Colonic mucosa (tissue), 4 donors: ENCODE measurements at places on chromosomes 1 and 21. TPM values are rescaled to one million over a fixed set of nuclear protein-coding genes. Genes with fewer than 3 reads are reported as not detected.

- peaks cover 12% of the 10 kb centered on the region for H3K27me3 ChIP-seq
- H3K4me3 ChIP-seq = no peak overlapping the region
- H3K4me1 ChIP-seq = no peaks in the 10 kb centered on the region
- DNase-seq = no peak
- no peak overlapping the region for H3K27ac ChIP-seq
Measured at GRCh38 chr21:31555741-31556191, 103.7 kb upstream of the SOD1 start.

GRCh38 chr21:32802954-32803353 lies 31.4 kb upstream of the PAXBP1 start:
- H3K4me1 ChIP-seq = no peaks in the 10 kb centered on the region
- no peaks in the 10 kb centered on the region for H3K36me3 ChIP-seq
- no peak overlapping the region for H3K4me3 ChIP-seq
- no peak for DNase-seq
- no peaks in the 10 kb centered on the region for H3K27me3 ChIP-seq

- no peaks in the 10 kb centered on the region for H3K27me3 ChIP-seq
- no peak for DNase-seq
- no peaks in the 10 kb centered on the region for H3K36me3 ChIP-seq
- no peak overlapping the region for H3K27ac ChIP-seq
Measured at GRCh38 chr21:28336314-28336713, 656.4 kb downstream of the LTN1 start.

DNA sequence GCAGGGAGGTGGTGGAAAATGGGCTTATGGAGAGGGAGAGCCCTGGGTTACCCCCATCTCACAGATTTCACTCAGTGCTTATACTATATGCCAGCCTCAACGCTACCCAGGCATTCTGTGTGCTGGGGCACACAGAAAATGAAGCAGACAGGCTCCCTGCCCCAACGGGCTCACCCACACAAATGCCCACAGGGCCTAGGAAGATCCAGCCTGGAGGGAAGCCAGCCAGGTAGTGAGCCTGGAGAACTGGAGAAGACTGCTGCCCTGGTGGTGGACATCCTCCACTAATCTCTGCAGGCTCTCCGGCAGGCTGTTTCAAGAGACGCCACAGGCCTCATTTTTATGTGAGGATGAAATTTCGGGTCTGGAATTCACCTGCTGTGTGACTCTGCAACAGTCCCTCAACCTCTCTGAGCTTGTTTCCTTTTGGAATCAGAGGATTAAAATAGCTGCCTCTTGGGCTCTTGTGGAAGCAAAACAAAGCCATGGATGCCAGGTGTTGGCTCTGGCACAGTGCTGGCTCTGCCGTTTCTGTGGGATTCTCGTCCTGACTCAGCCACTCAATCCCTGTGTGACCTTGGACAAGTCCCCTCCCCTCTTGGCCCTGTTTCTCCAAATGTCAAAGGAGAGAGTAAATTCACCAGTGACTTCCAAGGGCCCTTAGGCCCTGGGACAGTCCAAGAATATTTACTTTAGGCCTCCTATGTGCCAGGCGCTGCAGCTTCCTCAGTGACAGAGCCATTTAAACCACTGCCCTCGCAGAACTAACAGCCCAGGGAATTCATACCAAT lies 3.6 kb downstream of the PAQR7 start:
- H3K4me1 ChIP-seq = peaks cover 9% of the 10 kb centered on the region
- H3K27me3 ChIP-seq = no peaks in the 10 kb centered on the region
- no peak overlapping the region for H3K27ac ChIP-seq
- H3K4me3 ChIP-seq = no peak overlapping the region

The ACTL8 gene
- 0.13 TPM for total RNA-seq

GRCh38 chr1:182768963-182769362 lies 20.6 kb upstream of the NPL start:
- no peak overlapping the region for H3K4me3 ChIP-seq
- no peak for DNase-seq
- H3K27ac ChIP-seq = no peak overlapping the region
- no peaks in the 10 kb centered on the region for H3K36me3 ChIP-seq
- H3K4me1 ChIP-seq = no peaks in the 10 kb centered on the region
- H3K27me3 ChIP-seq = no peaks in the 10 kb centered on the region

- H3K36me3 ChIP-seq = no peaks in the 10 kb centered on the region
- no peak overlapping the region for H3K4me3 ChIP-seq
- no peak for DNase-seq
- no peaks in the 10 kb centered on the region for H3K4me1 ChIP-seq
- H3K27ac ChIP-seq = no peak overlapping the region
Measured at GRCh38 chr1:245325922-245326795, 171.4 kb downstream of the KIF26B start.

DNA sequence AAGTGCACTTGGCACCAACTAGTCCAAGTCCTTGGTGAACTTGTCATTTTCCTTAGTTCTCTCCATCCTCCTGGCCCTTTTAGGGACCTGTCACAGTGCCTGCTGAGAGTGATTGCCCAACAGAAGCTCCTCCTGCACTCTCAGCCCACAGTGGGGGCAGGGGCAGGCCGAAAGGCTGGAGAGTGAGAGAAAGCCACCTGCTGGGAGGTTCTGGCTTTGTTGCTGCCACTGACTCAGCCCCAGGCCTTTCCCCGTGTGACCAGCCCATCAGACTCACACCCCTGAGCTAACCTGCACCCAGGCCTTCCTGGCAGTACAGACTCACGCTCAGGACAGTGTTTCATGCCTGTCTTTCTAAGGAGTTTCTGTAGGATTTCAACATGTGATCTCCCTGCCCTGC lies 17.1 kb upstream of the PROK1 start:
- no peak overlapping the region for H3K4me3 ChIP-seq
- no peaks in the 10 kb centered on the region for H3K4me1 ChIP-seq
- H3K27ac ChIP-seq = no peak overlapping the region

DNA sequence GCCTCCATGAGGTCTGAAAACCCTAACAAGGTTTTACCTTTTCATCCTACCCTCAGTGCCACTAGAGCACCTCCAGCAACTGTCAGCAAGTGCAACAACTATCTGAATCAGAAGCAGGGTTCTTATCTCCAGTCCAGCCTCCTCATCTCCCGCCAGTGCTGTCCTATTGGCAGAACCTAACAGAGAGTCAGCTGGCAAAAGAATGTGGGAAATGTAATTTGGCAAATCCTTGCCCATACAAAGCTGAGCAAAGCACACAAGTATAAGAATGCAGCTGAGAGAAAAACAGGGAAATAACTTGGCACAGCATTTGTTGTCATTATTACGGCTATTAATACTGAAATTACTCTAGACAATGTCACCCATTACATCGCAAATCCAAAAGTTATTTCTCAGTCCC lies 124.2 kb downstream of the ATP6V1G3 start:
- H3K4me3 ChIP-seq = no peak overlapping the region
- H3K4me1 ChIP-seq = no peaks in the 10 kb centered on the region
- no peak overlapping the region for H3K27ac ChIP-seq

DNA sequence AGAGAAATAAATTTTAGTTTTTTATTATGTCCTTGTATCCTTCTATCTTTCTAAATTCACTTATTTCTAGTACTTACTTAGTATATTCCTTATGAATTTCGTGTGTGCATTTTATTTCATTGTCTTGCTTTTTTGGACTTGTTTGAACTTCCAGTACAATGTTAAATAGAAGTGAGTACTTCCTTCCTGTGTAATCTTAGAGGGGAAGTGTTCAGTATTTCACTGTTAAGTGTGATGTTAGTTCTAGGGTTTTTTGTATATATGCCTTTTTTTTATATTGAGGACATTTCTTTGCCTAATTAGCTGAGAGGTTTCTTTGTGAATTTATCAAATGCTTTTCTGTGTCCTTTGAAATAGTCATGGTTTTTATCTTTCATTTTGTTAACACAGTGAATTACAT lies 10.7 kb downstream of the LYPLAL1 start:
- no peaks in the 10 kb centered on the region for H3K36me3 ChIP-seq
- no peaks in the 10 kb centered on the region for H3K27me3 ChIP-seq
- no peak for DNase-seq
- H3K4me1 ChIP-seq = no peaks in the 10 kb centered on the region
- no peak overlapping the region for H3K27ac ChIP-seq

GRCh38 chr1:115214098-115214497 lies 124.0 kb downstream of the NGF start:
- no peaks in the 10 kb centered on the region for H3K4me1 ChIP-seq
- H3K4me3 ChIP-seq = no peak overlapping the region
- H3K36me3 ChIP-seq = no peaks in the 10 kb centered on the region
- H3K27me3 ChIP-seq = no peaks in the 10 kb centered on the region
- H3K27ac ChIP-seq = no peak overlapping the region
- no peak for DNase-seq

The TMEM240 gene
- 0.91 TPM for total RNA-seq

The CELF3 gene
- total RNA-seq = 2.7 TPM

DNA sequence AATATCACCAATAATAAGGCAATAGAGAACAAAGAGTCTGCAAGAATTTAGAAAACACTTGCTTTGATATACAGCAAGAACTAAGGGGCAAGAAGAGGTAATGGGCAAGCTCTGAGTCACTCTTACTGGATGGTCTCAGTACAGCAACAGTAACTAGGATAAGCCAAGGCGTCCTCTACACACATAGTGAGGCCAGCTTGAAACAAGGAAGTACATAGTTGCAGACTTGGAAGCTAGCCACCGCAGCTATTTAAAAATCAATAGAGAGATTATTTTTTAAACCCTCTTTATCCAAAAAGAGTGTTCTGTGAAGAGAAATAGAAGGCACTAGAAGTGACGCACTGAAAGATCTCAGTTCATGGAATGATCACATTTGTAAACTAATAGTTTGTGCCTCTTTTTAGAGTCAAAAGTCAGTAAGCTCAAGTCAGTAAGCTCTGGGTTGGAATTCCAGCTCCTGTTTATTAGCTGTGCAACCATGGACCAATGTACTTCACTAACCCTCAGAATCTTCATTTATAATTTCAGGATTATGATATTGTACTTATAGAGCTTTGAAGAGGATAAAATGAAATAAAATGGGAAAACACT lies 118.6 kb downstream of the AKT3 start:
- no peaks in the 10 kb centered on the region for H3K36me3 ChIP-seq
- H3K4me3 ChIP-seq = no peak overlapping the region
- no peaks in the 10 kb centered on the region for H3K4me1 ChIP-seq
- no peak overlapping the region for H3K27ac ChIP-seq
- no peaks in the 10 kb centered on the region for H3K27me3 ChIP-seq

DNA sequence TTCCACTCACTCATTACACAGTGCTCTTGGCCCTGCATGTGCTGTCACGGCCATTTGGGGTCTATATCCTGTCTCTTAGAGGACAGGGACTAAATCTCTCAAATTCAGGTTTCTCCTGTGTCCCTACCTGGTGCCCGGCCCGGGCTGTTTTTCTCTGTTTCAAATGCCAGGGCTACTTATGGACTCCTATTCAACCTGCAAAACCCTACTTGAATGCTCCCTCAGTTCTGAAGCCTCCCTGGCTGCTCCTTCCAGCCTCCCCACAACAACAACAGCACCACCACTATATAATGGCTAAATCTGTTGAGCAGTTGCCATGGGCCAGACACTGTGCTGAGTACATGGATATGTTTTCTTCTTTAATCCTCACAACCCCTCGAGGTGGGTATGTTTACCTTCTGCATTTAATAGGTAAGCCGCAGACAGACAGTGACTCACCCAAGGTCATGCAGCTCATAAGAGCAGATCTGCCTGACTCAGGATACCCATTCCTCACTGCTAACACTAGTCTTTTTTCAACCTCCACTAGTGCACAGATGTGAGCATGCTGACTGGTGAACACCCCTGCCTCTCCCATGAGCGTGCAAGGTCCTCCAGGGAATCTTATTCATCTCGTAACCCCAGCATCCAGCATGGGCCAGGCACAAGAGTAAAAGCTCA lies 29.9 kb downstream of the DHRS3 start:
- no peak for DNase-seq
- H3K36me3 ChIP-seq = no peaks in the 10 kb centered on the region
- no peaks in the 10 kb centered on the region for H3K4me1 ChIP-seq
- H3K4me3 ChIP-seq = no peak overlapping the region

DNA sequence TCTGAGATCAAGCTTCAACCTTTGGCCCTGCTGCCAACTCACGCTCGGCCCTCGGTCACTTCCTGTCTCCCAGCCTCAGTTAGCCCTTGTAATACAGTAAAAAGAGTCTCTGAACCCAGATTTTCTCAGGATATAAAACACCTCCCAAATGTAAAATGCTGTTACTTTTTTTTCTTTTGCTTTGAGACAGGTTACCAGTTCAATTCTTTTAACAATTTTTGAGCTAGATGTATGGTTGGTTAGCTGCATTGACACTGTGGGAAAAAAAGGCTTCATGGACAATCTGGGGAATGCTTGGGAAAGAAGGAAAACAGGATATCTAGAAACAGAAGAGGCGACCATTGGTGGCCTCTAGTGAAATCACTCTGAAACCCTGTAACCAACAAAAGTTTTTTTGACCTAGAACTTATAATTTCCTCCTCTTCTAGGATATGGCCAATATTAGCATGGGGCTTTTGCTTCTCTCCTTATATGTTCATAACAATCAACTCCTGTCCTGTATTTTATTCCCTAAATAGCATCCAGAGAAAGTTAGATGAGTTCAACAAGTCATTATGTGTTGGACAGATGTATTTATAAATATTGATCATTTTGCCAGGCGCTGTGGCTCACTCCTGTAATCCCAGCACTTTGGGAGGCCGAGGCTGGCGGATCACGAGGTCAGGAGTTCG lies 1.3 kb downstream of the CMPK1 start:
- peak overlapping the region; percentile 94 for H3K27ac ChIP-seq
- H3K4me3 ChIP-seq = peak overlapping the region; percentile 67
- peaks cover 10% of the 10 kb centered on the region for H3K4me1 ChIP-seq
- H3K36me3 ChIP-seq = no peaks in the 10 kb centered on the region
- no peak for DNase-seq

DNA sequence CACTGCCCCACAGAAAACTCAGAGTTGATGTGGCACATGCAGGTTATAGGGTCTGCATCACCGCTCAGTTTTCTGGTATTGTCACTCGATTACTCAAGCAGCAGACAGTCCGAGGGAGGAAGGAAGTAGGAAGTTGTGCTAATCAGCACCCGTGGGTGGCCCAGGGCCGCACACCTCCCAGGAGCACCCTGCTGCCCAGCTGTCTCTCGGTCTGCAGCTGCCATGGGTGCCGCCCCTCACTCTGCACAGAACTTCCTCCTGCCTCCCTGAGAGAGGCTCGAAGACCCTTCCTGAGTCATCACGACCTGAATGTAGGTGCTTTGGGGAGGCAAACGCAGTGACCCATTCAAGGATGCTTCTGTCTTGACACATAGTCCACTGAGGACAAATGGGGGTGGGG lies 4.2 kb upstream of the TFF3 start:
- no peaks in the 10 kb centered on the region for H3K27me3 ChIP-seq
- H3K4me3 ChIP-seq = no peak overlapping the region
- H3K27ac ChIP-seq = peak overlapping the region; percentile 16
- H3K4me1 ChIP-seq = no peaks in the 10 kb centered on the region
- no peaks in the 10 kb centered on the region for H3K36me3 ChIP-seq

GRCh38 chr1:205257735-205258134 lies 30.0 kb downstream of the TMCC2 start:
- H3K27ac ChIP-seq = no peak overlapping the region
- H3K36me3 ChIP-seq = no peaks in the 10 kb centered on the region
- H3K4me3 ChIP-seq = no peak overlapping the region

DNA sequence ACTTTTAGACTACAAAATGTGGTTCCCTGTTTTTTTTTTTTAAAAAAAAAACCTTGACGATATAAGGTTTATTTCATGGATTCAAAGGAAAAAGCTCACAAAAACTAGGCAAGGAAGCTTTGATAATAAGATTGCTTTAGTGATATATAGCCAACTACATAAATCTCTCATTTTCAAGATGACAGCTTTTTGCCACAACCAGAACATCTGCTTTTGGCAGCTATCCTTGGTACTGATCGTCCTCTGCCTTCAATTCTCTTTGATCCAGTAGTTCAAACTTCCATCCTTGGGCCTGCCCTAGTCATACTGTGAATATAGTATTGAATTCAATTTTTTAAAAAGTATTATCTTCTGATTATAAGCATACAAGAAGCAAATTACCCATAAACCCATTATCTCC lies 72.9 kb upstream of the CD53 start:
- DNase-seq = no peak
- no peak overlapping the region for H3K27ac ChIP-seq
- H3K4me1 ChIP-seq = no peaks in the 10 kb centered on the region

The PRAMEF11 gene
- not detected for total RNA-seq
